Omental fat pad (tissue), 4 donors: ENCODE measurements at places on chromosomes 7 and 10.
A peak's percentile ranks its signal among the peaks of the same experiment; 100 is the strongest.

- DNase-seq = no peak
Observed at GRCh38 chr7:1531263-1531978, 919 bp downstream of the MAFK start.

DNA sequence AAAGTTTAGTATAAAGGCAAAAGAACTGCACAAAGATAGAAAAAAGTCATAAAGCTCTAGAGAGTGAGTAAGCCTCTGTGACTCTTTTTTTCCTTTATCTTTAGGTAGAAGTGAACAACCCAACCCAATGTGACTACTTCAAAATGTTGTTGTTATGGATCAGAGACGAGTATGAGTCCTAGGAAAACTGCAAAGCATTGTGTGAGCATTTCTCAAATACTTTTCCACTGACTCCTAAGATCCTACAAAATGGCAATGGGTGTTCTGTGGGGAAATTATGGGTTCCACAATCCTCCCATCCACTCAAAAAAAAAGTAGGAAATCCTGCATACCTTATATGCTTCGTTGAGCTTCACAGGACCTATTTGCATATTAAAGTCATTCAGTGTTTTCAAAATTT, 177.1 kb downstream of the DGKI start:
- no peak for DNase-seq

- DNase-seq = no peak
Observed at GRCh38 chr10:87973635-87974034, 110.2 kb downstream of the PTEN start.

- DNase-seq = no peak
Observed at GRCh38 chr7:127390817-127391590, 1.5 kb downstream of the ZNF800 start.

DNA sequence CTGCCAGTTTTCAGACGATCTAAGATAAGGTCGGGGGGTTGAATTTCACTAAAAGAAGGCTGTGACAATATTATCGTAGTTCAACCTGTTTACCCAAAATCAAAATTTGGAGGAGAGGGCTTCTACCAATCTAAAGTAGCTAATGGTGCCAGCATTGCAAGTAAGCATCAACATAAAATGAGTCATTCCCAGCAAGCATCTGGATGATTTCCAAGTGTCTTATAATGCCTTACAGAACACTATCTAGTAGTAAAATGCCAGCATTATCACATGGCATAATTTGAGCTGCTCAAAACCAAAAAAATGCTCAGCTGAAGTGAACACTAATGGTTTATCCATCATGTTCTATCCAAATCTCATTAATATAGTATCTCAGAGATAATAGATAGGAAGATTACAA, 1193.9 kb downstream of the DNAJB9 start:
- DNase-seq = no peak

DNA sequence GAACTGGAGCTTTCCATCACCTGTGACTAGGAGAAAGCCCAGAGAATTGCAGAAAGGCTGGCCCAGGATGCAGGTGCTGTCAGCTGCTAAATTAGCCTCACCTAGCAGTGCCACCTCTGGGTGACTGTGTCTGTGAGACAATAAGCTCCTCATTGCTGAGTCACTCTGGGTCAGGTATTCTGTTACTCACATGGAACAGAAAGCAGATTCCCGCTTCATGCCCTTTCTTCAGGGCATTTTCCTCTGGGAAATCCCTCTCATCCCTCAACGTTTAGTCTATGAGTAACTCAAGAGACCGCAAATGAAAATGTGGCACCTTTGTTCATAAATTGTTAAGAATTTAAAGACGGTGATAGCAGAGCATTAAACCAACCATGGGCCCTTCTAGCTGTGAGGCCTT, 184.0 kb downstream of the ADAM12 start:
- DNase-seq = no peak

- DNase-seq = no peak
Observed at GRCh38 chr10:73053275-73053674, 43.4 kb downstream of the P4HA1 start.

DNA sequence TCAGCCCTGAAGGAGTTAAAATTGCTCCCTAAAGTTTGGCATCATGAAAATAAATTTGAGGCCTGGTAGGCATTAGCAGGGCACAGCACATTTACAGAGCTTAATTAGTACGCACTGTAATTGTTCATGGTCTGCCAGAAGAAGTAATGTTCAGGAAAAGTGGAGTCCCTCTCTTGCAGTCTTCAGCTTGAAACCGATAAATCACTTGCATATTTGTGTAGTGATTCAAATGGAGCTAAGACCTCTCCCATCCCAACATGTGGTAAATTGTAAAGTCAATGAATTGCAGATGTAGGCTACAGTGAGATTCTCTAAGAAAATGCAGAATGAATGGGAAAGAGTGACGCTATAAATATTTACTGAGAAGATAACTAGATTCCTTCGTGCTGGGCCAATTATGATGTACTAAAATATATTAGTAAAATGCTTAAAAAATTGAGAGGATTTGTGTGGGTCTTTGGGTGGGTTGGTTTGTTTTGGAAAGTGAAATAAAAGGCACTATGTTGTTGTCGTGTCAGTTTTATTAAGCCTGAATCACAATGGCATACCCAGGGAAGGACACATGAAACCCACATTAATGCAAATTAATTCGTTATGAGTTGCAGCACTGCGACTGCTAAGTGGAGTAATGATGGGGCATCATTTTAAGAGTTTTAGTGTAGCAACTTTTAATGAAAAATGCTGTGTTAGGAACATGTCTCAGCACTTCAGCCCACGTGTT, 8.4 kb downstream of the TCF7L2 start:
- DNase-seq = no peak

- DNase-seq = peak; percentile 21
Observed at GRCh38 chr7:27155816-27156507, 513 bp downstream of the HOXA7 start.

GRCh38 chr10:32943395-32943794, 14.6 kb downstream of the ITGB1 start:
- DNase-seq = no peak

DNA sequence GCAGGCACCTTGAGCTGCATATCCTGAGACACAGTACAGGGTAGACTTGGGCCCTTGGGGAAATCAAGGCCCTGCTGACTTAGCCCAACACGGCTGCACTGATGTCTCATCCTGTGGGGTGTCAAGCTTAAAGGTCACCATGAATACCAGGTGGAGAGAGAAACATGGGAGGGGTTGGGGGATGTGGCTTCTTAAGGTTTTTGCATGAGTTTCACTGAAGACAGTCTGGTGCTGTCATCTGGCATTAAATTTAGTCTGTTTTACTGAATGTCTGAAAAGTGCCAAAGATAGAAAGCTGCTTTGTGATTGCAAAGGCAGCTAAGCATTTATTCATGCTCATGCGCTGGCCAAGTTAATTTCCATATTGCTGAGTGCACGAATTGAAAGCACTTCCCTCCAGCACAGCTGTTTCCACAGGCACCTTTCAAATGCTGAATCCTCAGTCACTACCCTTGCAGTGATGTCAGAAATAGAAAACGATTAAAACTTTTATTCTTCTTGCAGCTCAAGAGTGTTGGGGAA, 102.1 kb downstream of the OSBPL3 start:
- DNase-seq = no peak

DNA sequence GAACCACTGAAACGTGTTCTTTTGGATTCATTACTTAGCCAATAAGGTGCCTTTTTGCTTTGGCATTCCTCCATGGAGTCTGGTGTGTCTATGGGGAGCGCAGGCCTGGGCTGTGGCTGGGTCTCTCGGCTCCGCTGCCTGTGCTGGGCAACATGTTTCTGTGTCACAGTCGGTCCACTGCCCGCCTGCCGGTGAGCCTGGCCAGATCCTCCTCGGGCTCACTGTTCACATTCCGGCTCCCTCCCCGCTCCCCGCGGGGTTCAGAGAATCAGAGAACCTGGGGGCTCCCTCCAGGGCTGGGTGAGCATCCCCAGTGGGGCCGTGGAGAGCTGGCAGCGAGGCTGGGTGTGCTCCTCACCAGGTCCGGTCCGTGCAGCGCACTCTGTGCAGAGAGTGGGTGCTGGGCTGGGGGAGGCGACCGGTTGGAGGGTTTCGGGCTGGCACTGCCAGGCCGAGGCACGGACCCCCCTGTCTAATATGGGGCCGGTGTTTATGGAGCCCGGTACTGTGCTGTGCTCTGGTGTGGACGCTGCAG, 70.4 kb downstream of the INPP5A start:
- DNase-seq = peak; percentile 19

DNA sequence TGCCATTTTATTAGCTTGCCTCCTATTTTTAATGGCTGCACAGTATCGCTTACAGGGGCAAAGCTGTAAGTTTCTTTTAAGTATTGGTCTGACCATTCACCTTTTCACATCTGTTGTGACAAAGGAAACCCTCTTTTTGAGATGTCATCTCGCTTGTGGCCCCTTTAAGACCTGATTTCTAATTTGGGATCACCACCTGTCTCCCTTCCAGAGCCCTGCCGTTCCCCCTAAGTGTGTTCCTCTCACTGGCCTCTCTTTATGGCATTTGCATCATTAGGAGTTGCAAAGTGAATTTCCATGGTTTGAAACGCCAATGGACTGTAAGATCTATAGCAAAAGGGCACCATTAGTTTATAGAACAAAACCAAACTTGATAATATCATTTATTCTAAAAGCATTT, 1.4 kb downstream of the EPDR1 start:
- no peak for DNase-seq

- DNase-seq = no peak
Observed at GRCh38 chr7:492714-493065, 27.0 kb downstream of the PDGFA start.

DNA sequence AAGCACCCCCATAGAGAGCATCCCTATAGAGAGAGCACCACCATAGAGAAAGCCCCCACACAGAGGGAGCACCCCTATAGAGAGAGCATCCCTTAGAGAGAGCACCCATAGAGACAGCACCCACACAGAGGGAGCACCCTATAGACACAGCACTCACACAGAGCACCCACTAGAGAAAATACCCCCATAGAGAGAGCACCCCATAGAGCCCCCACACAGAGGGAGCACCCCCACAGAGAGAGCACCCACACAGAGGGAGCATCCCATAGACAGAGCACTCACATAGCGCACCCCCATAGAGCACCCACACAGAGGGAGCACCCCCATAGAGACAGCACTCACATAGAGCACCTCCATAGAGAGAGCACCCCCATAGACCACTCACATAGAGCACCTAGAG, 48.6 kb downstream of the INSIG1 start:
- DNase-seq = no peak

GRCh38 chr7:45543473-45543872, 30.7 kb upstream of the ADCY1 start:
- no peak for DNase-seq
